Cerebellum (tissue), 4 donors: ENCODE measurements at places on chromosomes 4 and X.

GRCh38 chr4:15291122-15291521 is 136.7 kb upstream of the C1QTNF7 start:
- no peak for DNase-seq

DNA sequence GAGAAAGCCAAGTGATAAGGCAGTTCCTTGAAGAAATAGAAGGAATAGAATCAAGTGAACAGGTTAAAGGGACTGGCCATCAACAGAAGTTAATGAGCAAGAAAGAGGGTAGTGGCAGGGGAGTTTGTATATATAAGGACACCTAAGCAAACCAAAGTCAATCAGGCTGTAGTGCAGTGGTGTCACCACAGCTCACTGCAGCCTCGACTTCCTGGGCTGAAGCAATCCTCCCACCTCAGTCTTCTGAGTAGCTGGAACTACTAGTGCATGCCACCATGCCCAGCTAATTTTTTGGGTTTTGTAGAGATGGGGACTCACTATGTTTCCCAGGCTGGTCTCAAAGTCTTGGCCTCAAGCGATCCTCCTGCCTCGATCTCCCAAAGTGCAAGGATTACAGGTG is 15.9 kb downstream of the ACOT9 start:
- no peak for DNase-seq

- no peak for DNase-seq
Observed at GRCh38 chrX:41556958-41557357, 109.8 kb downstream of the NYX start.

GRCh38 chr4:78222575-78223186 is 165.6 kb downstream of the FRAS1 start:
- no peak for DNase-seq

GRCh38 chr4:152278505-152279233 is 257.2 kb downstream of the FBXW7 start:
- no peak for DNase-seq

DNA sequence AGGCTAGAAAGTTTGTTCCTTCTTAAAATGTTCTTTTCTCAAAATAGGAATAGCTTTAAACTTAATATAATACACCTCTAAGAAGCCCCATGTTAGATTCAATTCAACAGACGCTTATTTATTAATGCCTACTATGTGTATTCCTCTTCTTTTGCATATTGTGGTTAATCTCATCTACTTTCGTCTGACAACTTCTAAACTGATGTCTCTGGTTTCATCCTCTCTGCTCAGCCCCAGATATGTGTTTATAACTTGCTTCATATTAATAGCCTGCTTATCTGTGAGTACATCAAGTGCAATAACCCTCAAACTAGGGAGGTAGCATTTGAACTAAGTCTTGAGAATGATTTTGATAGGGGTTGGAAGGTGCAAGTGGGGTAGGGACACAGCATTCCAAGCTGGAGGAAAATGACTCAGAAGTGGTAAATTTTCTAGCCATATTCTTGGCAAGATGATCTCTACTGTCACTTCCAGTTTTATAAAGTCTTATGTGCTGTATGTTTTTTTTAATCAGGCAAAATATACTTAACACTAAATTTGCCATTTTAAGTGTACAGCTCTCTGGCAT is 37.0 kb downstream of the STK26 start:
- DNase-seq = no peak

- no peak for DNase-seq
Observed at GRCh38 chr4:81486502-81486901, 14.8 kb upstream of the RASGEF1B start.
